ENCODE measurements at places on chromosomes 13 and 19.

DNA sequence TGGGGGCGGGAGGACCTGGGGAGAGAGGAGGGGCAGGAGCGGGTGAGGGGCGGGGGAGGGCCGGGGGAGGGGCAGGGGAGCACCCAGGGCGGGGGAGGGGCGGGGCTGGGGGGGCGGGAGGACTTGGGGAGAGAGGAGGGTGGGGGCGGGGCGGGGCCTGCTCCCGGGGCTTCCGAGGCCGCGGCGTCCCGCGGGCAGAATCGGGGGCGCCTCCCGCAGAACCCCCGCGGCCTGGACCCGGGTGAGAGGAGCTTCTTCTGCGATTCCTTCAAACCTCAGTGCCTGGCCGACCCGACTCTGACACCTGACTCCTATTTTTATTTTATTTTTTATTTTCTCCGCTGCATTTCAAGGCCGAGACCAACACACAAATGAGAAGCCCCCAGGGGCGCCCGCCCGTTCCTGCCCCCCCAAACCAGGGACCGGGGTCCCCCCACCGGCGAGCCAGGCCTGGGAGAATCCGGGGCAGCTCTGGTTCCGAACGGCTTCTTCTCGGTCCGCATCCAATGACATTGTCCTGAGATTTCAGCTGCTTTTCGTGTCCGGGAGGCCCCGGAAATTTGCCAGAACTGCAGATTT is 470 bp upstream of the GRTP1 start:
- DNase-seq: no peak

DNA sequence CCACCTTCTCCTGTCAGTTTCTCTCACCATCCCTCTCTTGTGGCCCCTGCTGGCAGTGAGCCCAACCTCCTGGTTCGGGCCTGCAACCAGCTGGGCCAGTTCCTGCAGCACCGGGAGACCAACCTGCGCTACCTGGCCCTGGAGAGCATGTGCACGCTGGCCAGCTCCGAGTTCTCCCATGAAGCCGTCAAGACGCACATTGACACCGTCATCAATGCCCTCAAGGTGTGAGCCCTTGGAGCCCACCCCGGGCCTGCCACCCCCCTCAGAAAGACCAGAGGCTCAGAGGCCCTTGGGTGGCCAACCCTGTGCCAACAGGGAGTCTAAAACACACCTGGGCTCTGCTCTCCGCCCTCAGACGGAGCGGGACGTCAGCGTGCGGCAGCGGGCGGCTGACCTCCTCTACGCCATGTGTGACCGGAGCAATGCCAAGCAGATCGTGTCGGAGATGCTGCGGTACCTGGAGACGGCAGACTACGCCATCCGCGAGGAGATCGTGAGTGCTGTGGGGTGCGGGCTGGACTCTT is 13.8 kb downstream of the FUZ start:
- no peak for DNase-seq

- no peak for DNase-seq
Observed at GRCh38 chr13:110250258-110250891, 56.6 kb downstream of the COL4A1 start.

DNA sequence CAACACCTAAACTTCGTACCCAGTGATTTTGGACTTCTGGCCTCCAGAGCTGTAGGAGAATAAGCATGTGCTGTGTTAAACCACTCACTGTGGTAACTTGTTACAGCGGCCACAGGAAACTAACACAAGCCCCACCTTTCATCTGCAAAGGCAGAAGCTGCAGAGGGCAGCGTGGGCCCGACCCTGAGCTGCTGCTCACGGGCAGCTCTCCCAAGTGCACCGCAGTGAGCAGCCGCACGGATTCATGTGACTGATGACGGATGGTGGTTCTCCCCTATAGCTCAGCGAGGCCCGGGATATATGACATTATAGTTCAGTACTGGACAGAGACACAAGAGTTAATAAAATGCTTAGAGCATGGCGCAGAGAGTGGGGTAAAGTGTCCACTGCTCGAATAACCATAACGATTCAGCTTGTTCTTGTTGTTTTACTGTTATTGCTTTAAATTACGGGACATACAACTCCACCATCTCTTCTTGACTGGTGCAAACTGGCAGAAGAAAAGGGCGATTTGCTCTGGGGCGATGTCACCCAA is 21.9 kb downstream of the VRK3 start:
- no peak for DNase-seq

GRCh38 chr13:81025091-81025490 is 684.2 kb upstream of the SPRY2 start:
- no peak for DNase-seq

DNA sequence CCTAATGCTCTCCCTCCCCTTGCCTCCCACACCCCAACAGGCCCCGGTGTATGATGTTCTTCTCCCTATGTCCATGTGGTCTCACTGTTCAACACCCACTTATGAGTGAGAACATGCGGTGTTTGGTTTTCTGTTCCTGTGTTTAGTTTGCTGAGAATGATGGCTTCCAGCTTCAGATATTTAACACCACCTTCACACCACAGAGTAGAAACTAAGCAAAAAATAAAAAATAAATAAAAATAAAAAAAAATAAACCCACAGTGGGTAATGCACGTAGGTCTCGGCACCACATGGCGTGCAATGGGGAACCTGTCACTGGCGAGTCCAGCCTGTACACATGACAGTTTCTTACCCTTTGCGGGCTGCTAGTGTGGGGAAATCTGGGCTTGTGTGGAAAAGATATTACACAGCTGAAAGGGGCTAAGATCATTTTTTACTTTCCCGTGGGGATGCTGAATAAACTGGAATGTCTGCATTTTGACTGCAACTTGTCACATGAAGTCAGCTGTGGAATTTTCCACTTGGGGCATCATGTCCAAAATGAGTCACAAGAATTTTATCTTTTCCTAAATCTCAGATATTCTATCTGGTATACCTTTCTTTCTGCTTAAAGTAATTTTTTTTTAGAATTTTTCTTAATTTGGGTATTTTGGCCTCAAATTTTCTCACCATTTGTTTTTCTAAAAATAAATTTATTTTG is 170.5 kb downstream of the IRS2 start:
- DNase-seq: no peak

GRCh38 chr13:47303626-47304025 is 406.8 kb upstream of the HTR2A start:
- DNase-seq: no peak

- no peak for DNase-seq
Observed at GRCh38 chr13:84917252-84917878, 881.9 kb downstream of the SLITRK6 start.

- DNase-seq: no peak
Observed at GRCh38 chr19:3175781-3176714, 2.5 kb upstream of the S1PR4 start.

- DNase-seq: no peak
Observed at GRCh38 chr19:43462785-43463380, 2.5 kb downstream of the LYPD3 start.

DNA sequence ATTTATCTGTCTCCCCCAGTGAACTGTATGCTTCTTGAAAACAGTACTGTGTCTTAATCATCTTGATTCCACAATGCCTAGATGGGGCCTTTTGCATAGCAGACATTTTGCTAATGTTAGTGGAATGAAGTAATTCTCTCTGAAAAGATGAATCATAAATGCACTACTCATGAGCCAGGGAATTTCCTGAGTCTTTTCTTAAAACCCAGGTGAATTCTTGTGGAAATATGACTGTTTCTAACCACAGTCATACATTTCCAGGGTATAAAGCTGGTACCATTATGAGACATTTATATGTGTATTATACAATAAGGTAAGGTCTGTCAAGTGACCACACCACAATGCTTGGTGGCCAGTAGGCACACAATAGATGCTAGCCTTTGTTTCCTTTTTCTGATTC is 5.5 kb upstream of the KCTD4 start:
- DNase-seq: no peak

DNA sequence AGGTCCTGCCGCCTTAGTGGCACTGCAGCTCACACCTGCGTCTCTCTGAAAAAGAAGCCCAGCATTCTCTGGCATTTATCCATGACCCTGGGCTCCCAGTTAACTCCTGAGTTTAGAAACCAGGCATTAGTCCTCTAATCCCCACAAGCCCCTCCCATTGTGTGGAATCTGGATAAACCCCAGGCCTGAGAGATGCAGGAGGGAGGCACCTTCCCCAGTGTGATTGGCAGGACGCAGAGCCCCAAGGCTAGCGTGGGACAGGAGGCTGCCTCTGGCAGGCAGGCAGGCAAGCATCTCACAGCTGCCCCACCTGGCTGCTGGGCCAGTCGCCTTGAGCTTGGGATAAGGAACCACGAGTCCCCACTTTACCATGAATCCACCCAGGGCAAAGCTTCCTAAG is 11.0 kb upstream of the SERPINE3 start:
- DNase-seq: no peak

GRCh38 chr13:40682449-40683240 is 16.2 kb upstream of the FOXO1 start:
- DNase-seq: no peak

GRCh38 chr13:106471957-106472543 is 63.4 kb downstream of the EFNB2 start:
- DNase-seq: no peak

DNA sequence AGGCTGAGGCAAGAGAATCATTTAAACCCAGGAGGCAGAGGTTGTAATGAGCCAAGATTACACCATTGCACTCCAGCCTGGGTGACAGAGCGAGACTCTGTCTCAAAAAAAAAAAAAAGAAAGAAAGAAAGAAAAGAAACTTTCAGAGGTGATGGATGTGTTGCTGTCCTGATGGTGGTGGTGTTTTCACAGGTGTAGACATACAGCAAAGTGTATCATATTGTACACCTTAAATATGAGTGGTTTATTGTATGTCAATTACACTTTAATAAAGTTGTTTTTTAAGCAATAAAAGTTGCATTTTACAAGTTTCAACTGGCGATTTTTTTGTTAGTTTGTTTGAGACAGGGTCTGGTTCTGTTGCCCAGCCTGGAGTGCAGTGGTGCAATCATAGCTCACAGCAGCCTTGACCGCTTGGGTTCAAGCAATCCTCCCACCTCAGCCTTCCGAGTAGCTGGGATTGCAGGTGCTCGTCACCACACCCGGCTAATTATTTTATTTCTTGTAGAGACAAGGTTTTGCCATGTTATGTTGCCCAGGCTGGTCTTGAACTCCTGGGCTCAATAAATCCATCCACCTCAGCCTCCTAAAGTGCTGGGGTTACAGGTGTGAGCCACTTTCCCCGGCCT is 13.5 kb upstream of the INSR start:
- no peak for DNase-seq

DNA sequence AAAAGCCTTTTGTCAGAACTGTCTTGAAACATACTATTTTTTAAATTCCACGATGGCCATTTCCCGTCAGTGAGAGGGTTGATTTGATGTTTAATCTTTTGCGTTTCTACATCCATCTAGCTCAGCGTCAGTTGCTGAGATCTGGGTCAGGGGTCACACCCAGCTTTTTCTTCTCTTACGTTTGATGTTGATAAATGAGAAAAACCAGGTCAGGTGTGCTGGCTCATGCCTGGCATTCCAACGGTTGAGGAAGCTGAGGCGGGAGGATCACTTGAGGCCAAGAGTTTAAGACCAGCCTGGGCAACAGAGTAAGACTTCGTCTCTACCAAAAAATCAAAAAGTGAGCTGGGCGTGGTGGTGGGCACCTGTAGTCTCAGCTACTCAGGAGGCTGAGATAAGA is 168.9 kb downstream of the PTPRS start:
- no peak for DNase-seq

GRCh38 chr19:1812426-1813191 is 533 bp upstream of the ATP8B3 start:
- peak; percentile 68 for DNase-seq

DNA sequence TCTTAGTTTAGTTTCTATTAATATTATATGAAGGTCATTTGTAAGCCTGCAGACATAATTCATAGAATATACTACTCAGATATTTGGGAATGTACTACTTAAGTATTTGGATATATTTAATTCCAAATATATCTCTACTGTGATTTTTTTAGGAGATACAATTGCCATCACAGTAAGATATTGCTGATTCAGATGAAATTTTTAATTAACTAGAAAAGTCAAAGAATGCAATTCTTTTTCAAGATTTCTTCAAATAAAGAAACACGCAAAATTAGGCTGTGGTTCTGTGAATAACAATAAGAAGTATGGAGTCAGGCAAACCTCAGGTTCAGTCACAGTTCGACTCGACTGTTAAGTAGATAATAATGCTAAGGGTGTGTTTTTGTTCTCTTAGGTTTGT is 550.4 kb upstream of the GPC6 start:
- no peak for DNase-seq

GRCh38 chr19:32933571-32933970 is 38.2 kb downstream of the CEP89 start:
- no peak for DNase-seq

- DNase-seq: no peak
Observed at GRCh38 chr13:44389876-44390275, 16.3 kb downstream of the SERP2 start.

DNA sequence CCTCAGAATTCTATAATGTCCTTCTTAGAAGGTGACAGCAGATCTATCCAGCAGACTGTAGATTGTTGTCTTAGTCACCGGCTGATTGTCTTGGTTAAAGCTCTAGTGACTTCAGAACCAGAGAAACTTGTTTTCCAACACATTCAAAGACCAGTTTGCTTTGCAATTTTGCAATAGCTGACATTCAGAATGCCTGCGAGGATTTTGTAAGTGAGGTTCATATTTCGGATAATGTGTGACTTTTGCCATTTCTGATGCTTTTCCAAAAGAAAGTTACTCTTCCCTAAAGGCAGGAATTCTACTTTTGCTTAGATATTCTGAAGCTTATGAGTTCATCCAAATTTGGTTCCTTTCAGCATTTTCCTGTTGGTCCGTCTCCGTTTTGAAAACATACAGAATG is 13.2 kb downstream of the SPINT2 start:
- no peak for DNase-seq

DNA sequence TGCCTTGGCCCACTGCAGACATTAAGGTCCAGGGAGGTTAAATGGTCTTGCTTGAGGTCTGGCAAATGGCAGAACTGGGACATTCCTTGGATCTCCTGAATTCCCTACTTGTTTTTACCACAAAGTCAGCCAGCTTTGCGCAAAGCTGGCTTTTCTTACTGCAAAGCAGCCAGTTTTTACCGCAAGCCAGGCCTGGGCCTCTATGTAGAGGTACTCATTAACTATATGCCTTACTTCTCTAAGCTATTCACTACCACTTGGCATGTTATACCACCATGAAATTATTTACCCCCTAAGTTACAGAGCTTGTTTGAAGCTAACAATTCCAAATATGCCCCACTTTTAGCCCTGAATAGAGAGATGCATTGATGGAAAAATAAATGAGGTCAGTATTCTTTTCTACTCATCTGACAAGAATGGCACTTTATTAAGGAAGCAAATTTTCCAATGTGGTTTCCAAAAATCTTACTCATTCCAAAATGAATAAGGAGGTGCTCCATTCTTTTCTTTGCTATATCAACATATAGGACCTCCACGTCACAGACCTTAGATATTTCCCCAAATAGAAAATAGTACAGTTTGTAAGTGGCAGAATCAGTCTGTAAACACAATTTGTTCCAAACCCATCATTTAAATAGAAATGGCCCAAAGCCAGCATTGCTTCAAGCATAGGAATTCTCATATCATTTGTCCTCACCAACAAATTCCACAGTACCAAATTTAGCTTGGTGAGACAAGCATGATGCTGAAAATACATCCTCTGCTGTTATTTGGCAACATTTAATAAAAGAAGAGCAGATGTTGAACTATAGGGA is 143.9 kb upstream of the TSC22D1 start:
- DNase-seq: no peak
